ENCODE measurements at places on chromosomes 13 and 19.

GRCh38 chr13:50873991-50874390 lies 30.5 kb upstream of the DLEU7 start:
- DNase-seq = no peak

- no peak for DNase-seq
These were observed 862.8 kb downstream of the PCDH9 start for GRCh38 chr13:66367356-66367755.

DNA sequence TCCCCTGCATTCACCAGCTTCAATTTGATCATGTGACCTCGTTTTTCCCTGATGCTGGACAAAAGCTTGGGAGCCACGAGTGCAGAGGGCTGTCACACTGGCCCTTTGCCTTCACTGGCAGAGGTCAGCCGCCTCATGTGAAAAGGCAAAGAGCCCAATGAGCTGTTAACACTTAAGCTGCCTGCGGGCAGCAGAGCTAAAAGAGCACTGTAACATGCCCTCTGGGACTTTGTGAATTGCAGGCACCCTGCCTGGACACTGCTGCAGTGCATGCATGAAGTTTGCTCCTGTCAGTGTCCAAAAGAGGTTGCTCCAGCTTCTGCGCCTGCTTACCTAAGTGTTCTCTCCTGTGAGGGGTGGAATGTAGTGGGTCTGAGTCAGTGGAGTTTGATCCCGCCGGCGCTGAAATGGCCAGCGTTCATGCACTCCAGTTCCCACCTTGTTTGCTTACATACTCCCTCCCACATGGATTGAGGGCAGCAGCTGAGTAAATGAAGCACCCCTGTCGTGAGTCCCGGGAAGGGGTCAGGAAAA lies 193.7 kb downstream of the RFC3 start:
- DNase-seq = no peak

DNA sequence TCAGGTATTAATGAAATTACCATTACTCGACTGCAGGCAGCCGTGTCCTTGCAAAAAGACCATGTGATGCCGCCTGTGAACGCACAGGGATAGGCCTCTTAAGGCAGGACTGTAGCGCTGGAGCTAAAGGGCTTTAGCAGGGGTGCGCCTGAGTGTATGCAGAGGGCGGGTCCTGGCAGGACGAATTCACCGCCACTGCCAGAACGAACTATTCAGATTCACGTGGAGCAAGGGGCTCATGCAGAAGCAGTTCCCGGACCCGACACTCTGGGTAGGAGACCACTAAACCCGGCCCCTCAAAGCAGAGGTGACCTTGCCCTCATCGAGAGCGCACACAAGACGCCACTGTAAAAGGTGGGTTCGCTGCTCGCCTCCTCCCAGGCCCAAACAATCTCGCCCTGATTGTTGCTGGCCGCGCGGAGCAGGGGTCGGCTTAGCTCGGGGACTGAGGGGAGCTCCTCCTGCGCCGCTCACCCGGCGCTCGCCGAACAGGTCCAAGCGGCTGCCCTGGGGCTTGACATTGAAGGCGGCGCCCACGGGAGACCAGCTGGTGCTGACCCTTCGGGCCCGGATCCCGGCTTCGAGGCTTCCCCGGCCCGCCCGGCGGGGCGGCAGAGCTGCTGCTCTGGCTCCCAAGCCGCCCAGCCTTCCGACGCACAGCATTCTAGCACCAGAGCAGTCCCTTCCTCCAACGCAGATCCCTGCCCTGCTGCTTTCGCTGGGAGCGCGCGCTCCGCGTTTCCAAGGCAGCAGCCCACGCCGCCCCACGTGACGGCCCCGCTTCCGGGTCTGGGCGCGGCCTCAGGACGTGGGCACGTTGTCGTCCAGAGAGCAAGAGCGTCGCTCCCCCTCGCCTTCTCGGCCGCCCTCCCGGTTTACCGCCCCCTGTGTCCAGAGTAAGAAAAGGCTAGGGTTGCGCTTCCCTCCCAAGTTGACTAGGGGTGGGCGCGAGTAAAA lies at the start of gene MIPEP:
Gene MIPEP, minus strand, starts transcription at position 743 of the 957 bp plus-strand sequence. Its CDS starts 80 bp downstream, at position 663.
- peak; percentile 34 for DNase-seq

DNA sequence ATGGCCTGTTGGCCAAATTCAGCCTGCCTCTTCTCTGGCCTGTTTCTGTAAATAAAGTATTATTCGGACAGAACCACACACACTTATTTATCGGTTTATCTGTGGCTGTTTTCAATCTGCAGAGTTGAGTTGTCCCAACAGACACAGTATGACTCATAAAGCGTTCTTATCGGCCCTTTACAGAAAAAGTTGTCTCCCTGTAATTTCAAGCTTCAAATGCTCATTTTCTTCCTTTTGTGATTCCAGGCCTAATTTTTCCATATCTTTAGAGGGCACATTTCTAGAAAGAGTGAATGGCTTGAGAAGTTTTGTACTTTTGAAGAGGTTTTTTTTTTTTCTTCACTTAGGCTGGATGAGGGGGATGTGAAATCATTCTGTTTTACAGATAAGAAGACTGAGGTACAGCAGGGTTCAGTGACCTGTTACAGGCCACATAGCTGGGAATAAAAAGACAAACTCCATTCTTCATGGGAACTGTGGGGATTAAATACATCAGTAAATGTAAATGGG lies 440.9 kb downstream of the TSHZ3 start:
- no peak for DNase-seq
